ENCODE measurements at places on chromosomes 16 and 17.
A peak's percentile ranks its signal among the peaks of the same experiment; 100 is the strongest.

DNA sequence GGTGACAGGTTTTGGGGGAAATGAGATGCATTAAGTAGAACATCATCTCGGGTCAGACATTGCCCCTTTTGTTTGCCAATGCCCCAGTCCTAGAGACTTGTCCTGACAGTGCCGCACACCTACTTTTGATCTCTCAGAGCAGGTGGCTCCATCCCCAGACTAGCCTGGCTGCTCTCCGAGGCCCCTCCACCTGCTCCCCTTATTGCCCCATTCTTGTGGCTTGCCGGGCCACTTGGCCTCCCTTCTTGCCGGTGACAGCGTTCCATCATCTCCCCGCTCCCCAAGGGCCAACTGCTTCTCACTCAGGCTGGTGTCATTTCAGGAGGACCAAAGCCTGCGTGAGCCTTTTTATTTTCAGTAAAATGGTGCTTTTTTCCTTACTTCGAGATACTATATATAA lies 14.9 kb downstream of the UBFD1 start:
- no peak for DNase-seq

DNA sequence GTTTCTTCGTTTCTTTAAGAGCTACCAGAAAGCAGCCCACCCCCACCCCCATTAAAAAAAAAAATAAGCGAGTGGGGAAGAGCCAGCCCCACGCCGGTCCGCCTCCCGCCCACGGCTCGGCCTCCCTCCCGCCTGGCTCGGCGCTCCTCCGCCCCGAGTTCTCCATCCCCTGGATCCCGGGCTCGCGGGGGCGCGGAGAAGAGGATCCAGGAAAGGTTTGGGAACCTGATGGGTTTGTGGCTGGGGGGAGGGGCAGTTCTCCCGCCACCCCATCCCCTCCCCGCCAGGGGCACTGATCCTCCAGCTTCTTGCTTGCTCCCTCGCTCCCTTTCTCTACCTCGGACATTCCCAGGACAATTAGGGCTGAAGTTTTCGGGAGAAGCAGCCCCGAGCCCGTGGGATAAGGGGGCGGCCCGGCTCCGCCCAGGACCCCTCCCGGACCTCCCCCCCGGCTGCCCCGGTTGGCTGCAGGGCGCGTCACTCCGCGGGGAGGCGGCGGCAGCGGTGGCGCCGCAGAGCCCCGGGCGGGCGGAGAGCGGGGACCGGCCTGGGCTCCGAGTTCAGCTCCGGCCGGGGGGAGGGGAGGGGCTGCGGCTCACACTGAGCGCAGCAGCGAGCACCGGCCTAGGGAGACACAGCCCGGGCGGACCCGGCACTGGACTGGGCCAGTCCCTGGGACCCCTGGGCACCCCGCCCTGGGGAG lies 1.0 kb upstream of the SALL1 start:
- DNase-seq = no peak

DNA sequence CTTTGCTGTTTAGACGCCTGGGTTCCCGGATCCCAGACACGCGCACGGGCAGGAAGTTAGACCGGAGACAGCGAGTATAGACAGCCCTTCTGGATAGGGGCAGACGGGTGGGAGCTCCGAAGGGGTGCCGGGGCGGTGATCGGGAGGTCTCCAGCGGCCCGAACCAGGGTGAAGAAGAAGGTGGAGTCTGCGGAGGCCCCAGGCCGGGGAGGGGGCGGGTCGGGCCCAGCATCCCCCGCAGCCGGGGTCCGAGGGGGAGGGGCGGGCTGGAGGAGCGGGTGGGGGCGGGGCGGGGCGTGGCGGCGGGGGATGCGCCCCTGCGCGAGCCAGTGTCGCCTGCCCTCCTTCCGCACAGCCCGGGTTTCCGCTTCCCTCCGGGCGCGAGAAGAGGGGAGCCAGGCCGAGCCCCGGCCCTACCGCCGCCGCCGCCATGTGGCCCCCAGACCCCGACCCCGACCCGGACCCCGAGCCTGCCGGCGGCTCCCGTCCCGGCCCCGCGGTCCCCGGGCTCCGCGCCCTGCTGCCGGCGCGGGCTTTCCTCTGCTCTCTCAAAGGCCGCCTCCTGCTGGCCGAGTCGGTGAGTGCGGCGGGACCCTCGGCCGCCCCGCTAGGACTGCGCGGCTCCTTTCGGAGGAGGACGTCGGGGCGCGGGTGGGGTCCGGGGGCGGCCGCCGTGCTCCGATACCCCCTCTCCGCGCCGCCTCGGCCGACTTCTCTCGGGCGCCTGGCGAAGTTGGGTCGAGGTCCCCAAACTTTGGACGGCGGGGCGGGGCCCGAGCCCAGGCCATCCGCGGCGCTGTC lies at the start of gene CMTM3:
Gene CMTM3 (plus strand): TSS at position 329 of the 801 bp plus-strand sequence. CDS start 102 bp downstream, at position 431.
- peak; percentile 79 for DNase-seq

DNA sequence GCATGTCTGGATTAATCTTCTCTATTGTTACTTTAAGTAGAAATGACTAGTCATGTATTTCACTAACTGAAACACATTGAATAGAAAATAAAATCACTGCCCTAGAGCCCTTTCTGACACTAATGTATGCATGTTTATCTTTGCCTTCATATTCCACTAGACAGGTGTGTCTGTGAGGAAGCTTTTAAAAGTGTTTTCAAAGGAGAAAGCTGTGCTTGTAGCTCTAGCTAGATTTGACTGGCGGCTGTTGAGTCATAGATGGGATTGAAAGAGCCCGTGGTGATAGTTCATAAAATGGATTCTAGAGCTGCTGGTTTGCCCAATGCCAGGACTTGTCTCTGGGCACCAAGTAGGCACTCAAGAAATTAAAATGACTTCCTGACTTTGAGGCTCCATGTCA lies 189.0 kb upstream of the PIRT start:
- no peak for DNase-seq

DNA sequence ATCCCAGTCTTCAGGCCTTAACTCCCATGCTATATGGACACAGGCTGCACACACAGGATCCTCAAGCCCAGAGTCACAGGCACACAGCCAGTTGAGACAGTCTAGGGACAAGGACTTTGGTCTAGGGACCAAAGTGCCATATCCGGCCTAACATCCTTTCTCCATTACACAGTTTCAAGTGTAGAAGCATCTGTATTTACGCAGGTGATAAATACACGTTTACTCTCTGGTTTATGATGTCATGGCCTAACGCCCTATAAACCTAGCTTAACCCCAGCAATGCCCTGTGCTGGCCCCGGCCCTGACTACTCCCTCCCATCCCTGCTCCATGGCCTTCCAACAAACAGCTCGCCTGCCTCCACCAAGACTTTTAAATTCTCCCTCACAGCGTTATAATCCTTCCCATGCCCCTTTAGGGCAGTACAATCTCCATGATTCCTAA lies 17.1 kb downstream of the CUEDC1 start:
- DNase-seq = no peak

DNA sequence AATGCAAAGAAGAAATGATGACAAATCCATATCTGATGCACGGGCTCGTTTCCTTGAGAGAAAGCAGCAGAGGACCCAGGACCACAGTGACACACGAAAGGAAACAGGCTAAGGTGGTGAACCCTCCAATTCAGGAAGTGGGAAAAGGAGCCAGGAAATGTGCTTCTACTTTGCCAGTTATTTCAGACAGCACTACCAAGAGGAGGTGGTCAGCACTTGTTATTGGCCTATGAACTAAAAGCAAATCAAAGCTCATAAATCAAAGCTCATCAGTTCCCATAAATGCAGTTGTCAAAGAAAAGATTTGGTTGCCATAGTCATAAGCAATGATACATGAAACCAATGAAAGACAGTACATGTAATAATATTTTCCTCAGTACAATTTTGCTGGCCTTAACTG lies 12.6 kb upstream of the CLTC start:
- no peak for DNase-seq
